Activated CD8-positive, alpha-beta memory T cell treated with anti-CD3 and anti-CD28 coated beads for 1 hour (primary cell): ENCODE measurements at places on chromosomes 2 and 18.

DNA sequence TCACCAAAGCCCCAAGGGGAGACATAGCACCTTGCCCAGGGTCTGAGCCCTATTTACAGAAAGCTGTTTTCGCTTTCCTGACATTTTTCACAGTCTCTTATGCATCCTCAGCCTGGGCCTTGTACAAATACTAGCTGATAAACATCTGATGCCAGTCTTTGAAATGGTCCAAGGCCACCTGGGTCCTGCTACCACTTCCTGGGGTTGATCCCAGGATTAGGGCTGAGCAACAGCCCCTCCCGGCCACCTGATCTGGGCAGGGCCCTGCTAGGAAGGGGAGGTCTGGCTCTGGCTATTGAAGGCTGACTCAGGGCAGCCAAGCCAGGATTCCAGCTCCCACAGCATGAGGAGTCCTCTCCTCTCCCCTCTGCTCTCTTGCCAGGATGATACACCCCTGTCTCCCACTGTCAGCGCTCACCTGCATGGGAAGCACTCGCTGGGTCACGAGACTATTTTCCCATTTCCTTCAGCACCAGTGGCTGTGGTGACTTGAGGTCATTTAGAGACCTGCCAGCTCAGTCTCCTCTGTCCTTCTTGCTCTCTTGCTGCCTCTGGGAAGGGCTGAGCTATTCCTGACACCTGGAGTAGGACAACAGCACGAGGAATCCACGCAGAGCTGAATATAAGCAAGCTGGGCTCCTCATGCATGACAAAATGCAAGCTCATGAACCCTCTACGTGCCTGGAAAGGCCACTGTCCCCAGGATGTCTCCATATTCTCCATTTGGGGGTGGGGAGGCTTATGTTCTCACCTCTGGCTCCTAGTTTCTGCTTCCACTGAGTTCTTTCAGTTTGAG, 53.0 kb upstream of the LGALSL start:
- no peak for DNase-seq

- no peak for DNase-seq
Measured at GRCh38 chr2:133458280-133458679, 110.0 kb downstream of the NCKAP5 start.

DNA sequence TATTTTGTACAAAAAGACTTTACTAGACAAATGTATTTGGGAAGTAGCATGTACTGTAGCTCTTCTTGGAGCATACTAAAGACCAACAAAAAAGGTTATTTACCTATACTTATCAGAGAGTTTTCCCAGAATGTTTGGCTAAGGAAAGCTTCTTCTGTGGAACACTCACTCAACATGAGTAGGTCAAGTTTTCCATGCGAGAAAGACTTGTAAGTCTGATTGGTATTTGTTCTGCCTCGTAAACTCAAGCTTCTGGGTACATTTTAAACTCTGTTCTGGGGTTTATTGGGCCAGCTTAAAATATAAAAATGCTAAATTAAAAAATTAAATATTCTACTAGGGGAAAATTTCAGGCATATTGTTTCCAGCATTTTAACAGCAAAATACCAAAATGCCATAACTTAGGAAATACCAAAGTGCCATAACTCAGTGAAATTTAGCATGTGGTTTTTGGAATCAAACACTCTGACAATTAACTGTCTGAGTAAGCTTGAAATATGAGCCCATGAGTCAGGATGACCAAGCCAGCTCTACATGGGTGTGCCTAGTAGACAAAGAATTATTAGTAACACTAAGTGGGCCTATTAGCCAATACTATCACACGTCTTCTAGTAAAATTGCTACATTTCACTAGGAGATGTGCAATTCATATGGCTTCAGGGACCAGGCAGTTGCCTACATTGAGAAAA, 47.3 kb upstream of the SERPINE2 start:
- DNase-seq, result no peak

- DNase-seq, result no peak
Measured at GRCh38 chr2:148982282-148982681, 56.2 kb upstream of the LYPD6B start.

DNA sequence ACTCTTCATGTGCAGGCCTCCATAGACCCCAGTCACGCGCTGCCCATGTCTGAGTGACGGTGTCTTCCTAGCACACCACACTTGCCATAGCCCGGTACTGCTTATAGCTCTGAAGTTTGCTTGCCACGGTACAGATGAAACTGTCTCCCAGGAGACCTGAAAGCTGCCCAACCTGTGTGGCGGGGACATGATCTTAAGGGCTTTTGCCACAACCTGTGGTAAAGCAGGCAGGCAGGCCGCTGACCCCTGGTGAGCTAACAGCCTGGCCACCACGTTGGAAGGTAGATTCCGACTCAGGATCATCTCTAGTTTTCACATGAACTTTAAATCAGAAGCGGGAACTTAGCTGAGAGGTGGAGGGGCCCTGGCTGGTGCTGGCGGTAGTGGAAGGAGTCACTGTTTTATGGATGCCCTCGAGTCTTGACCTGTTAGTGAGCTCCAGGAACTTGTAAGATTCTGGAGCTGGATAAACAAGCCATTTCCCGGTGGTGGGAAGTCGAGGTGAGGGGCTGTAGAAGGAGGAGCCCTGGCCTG, 153.3 kb downstream of the ZNF236 start:
- DNase-seq, result no peak

DNA sequence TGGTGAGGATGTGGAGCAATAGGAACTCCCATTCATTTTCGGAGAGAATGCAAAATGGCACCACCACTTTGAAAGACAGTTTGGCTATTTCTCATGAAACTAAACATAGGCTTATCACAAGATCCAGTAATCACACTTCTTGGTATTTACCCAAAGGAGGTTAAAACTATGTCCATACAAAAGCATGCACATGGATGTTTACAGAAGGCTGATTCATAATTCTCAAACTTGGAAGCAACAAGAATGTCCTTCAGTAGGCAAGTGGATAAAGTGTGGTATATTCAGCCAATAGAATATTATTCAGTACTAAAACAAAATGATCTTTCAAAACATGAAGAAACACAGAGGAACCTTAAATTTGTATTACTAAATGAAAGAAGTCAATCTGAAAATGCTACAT, 440.6 kb downstream of the FBXO15 start:
- DNase-seq, result no peak

GRCh38 chr2:217948351-217948791, 54.4 kb downstream of the TNS1 start:
- no peak for DNase-seq

DNA sequence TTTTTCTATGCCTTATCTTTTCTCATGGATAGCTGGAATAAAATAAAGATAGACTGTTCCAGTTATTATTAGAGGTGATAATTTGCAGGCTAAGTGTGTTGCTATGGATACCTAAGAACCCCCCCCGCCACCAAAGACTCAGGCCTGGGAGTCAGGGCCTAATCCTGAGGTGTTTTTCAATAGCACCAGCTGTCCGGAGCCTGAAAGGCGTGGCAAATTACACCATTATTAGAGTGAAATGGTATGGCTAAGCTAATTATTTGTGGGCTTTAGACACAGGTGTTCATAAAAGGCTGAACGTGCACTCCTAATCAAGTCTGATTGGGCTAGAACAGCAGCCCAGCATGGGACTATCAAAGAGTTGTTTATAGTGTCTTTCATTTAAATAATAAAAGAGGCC, 293.2 kb upstream of the DCC start:
- no peak for DNase-seq

DNA sequence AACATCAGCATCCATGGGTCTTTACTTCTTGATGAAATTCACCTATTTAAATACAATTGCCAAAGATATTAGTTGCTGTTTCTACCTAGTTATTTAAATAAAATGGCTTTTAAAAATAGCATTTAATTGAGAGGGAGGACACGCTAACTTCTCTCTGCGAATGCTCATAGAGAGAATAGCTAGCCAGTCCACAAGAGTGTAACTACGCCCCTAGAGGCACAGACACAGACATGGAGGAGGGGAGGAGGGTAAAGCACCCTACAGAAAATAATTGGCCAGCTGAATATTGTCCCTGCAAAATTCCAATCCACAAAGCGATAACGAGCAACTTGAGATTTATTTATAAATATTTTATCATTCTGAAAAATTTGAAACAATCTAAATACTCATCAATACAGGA, 97.0 kb upstream of the PAPOLG start:
- DNase-seq, result no peak

DNA sequence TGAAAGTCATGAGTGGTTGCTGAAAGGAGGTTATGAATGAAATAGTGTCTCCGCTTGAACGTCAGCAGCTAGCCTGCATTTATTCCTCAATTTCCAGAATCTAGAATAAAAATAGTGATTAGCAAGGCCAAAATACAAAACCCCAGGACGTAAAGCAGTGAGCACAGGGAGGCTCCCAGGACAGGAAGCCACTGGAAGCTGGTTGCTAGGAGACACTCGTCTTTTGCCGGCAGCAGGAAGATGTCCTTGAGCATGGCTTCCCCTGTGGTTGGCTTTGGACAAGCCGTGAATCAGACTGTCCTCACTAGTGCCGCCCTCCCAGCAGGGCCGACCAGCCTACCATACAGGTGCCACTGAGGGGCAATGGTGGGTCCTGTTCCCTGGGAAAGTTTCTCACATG, 374.4 kb downstream of the MTX2 start:
- no peak for DNase-seq

GRCh38 chr18:5628512-5629255, 84.9 kb upstream of the EPB41L3 start:
- DNase-seq, result no peak

DNA sequence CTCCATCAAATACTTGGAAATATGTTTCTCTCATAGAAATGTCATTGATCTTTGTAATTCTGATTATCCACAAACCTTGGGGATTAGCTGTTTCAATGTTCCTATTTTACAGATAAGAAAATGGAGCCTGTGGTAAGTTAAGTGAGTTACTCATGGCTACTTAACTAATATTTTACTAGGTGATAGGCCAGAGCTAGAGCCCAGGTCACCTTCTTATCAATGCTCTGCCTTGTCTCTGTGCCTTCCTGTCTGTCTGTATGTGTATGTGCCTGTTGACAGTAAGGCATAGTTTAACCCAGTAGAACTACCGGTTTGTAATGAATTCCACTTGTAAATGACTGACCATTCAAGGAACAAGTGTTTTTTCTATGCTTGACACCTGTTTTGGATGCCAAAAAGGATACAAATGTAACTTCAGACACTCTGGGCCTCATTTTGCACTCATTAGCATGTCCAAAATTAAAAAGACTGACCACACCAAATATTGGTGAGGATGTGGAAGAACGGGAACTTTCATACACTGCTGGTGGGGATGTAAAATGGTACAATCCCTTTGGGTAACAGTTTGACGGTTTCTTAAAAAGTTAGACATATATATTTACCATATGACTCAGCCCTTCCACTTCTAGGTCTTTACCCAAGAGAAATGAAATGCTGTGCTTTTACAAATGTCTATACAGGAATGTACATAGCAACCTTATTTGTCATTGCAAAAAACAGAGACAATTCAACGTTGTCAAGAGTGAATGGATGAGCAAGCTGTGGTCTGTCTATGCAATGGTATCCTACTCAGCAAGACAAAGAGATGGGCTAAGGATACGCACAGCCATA, 19.6 kb upstream of the IL1A start:
- no peak for DNase-seq

DNA sequence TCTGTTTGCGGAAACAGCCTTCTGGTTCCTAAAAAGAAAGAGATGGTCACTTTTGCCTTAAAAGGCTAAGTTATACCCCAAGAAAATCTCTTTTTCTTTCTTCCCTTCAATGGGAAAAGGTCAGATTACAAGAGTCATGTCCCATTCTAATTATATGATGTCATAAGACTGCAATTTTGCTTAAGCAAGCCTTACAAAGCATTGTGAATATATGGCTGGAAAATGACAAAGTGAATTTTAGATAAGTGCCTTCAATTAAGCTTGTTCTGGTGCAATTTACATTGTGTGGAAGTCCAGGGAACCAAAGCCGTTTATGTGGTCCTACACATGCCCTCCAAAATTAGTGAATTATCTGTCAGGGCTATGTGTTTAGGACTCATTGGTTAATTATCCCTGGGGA, 7.6 kb upstream of the BMP10 start:
- DNase-seq, result no peak

GRCh38 chr2:174788291-174788929, 24.1 kb upstream of the CHRNA1 start:
- no peak for DNase-seq

DNA sequence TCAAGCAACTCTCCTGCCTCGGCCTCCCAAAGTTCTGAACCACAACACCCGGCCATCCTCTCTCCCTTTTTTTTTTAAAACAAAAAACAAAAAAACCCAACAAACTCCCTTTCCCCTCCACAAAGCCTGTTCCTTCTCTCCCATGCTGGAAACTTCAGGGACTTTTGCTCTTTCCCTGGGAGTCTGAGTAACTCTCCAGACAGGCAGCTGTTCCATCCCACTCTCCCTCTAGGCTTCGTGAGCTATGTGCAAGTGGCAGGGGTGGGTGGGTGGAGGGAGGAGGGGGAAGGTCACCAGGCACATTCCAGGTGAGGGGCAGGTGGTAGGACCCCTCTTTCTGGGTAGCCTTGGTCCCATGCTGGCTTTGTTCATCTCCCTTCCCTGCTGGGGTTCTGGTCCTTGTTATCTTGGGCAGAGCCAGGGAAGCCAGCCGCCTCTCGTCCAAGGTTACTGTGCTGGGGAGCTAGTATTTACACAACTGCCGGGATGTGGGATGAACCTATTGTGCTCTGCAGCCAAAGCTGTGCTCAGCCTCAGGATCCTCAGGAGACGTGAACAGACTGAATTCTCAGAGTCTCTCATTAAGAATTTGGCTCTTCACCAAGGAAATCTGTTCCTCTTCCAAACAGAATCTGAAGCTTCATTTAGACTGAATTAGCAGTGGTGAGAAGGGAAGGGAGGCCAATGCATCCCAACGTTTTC, 106.9 kb downstream of the LIPG start:
- no peak for DNase-seq

DNA sequence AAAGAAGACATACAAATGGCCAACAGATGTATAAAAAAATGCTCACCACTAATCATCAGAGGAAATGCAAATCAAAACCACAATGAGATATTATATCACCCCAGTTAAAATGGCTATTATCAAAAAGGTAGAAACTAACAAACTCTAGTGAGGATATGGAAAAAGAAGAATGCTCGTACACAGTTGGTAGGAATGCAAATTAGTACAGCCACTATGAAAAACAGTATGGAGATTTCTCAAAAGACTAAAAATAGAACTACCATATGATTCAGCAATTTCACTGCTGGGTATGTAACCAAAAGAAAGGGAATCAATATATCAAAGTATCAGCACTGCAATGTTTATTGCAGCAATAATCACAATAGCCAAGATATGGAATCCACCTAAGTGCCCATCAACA, 519.3 kb upstream of the HNMT start:
- DNase-seq, result no peak

DNA sequence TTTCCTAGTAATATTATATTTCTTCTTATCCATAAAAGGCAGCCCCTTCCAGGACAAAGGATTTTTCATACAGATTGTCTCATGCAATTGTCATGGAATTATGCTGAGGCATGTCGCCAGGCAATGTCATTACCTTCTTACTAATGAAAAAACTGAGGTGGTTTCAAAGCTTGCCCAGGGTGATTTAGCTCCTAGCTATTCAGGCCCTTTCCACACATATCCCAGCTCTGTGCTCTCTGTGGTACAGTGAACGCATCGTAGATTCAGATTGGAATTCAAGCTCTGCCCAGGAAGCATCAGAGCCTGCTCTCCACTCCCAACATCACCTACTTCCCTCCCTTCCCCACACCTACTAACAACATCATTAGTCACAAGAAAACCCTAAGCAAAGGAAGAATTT, 60.1 kb downstream of the ATP8B1 start:
- DNase-seq, result no peak

- no peak for DNase-seq
Measured at GRCh38 chr2:176490061-176490861, 221.0 kb downstream of the MTX2 start.
